Mucosa of gallbladder (tissue), 1 donor: ENCODE measurements at places on chromosomes 13 and 19.

DNA sequence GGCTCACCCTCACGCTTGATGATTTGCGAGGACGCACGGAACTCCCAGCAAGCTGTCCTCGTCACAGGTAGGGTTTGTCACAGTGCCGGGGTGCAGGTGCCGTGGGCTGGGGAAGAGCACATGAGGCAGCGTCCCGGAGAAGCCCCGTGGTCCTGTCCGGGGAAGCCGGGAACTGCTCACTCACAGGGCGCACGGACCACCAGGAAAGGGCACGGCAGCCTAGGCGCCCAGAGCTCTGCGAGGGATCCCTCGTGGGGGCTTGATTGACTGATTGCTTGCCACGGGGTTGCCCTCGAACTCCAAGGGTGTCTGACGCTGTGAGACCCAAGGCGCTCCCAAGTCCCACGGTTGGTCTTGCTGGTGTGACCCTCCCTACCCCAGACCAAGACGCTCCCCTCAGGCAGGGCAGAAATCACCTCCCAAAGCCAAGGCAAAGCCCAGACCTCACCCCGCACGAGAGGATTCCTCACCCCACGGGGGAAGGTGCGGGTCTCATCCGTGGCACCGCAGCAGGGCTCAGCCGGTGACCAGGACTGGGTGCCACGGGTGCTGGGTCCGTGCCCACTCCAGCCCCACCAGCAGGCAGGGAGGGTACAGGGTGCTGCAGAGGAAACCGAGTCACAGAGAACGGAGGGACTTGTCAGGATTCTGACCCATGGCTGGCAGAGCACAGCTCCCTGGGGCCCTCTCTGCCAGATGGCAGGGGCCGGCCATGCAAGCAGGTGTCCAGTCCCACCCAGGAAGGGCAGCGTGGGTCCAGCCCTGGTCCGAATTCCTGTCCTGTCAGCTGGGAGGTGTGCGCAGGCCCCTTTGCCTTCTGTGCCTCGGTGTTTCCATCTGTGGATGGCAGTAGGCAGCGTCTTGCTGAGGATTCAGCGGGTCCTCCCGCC is 7.7 kb downstream of the C2CD4C start:
- no peak for DNase-seq

DNA sequence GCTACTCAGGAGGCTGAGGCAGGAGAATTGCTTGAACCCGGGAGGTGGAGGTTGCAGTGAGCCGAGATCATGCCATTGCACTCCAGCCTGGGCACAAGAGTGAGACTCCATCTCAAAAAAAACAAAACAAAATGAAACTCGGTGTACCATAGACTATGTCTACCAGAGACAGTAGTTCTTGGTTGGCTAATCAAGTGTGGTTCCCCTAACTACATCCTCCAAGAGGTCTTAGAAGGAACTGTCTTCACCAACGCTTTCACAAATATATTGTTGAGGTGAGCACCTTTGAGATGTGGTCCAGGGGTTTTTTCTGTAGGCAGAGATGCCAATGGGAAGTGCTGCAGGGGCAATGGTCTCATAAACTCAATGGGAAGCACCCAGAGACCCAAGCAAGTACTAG is 48.0 kb downstream of the RFC3 start:
- DNase-seq = no peak

DNA sequence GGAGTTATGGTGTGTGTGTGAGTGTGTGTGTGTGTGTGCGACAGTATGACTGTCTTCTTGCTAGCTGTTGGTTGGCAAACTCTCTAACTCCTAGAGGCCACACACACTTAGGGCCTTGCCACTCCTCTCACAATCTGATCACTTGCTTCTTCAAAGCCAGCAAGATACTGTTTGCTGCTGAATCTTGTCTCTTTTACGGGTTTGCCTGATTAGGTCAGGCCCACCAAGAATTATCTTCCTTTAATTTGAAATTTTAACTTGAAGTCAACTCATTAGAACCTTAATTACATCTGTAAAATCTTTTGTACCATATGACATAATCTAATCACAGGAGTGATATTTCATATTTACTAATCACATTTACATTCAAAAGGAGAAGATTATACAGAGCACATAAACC is 359.2 kb upstream of the SGCG start:
- no peak for DNase-seq

GRCh38 chr13:95128045-95128643 is 173.1 kb downstream of the ABCC4 start:
- DNase-seq = peak; percentile 47

- DNase-seq = no peak
Measured at GRCh38 chr19:56959205-56959604, 118.7 kb upstream of the PEG3 start.

GRCh38 chr19:29467824-29468401 is 57.9 kb upstream of the VSTM2B start:
- peak; percentile 4 for DNase-seq

- no peak for DNase-seq
Measured at GRCh38 chr19:42089191-42089750, 13.3 kb downstream of the ZNF574 start.

- no peak for DNase-seq
Measured at GRCh38 chr19:35115177-35115951, at the start of gene FXYD3. Gene FXYD3 (plus strand): TSS chr19:35115823. CDS start chr19:35119377, 3,554 bp downstream.
